Activated naive CD4-positive, alpha-beta T cell treated with anti-CD3 and anti-CD28 coated beads for 36 hours (primary cell): ENCODE measurements at places on chromosomes 4 and X. TPM values are rescaled to one million over a fixed set of nuclear protein-coding genes. Genes with fewer than 3 reads are reported as not detected.

DNA sequence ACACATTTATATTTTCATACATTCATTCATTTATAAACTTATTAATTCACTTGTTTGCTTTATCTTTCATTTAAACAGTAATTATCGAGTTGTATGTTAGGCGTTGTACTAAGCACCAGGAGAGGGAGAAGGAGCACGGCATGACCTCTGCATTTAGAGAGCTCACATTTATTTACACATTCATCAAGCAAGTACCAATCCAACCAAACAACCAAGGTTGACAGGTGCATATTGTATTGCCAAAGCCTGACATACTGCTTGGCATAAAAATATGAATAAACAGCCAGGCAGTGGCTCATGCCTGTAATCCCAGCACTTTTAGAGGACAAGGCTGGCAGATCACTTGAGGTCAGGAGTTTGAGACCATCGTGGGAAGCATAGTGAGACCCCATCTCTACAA is 37.0 kb upstream of the CLNK start:
- no peak for DNase-seq

GRCh38 chrX:120336899-120337298 is 25.0 kb upstream of the ATP1B4 start:
- no peak for DNase-seq

GRCh38 chr4:100707786-100708185 is 190.0 kb upstream of the EMCN start:
- no peak for DNase-seq

GRCh38 chrX:51795136-51795535 is 51.9 kb downstream of the GSPT2 start:
- DNase-seq: no peak

DNA sequence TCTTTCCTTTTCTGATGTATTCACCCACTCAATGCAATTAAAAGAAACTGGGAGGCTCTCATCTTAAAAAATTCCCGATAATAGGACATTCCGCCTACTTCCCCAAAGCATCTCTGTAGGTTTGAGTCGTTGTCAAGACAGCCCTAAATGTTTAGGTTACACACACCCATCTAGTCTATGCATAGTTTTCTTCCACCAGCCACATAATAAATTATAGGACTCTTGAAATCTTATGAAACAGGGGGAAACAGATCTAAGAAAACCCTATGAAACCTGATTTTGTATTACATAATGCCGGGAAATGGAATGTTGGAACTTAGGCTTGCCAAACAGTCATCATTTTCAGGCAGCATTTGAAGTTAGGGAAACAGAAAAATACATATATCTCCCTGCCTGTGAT is 150.0 kb downstream of the PRKX start:
- DNase-seq: no peak

- no peak for DNase-seq
Observed at GRCh38 chr4:87108142-87108546, 112.3 kb downstream of the KLHL8 start.

DNA sequence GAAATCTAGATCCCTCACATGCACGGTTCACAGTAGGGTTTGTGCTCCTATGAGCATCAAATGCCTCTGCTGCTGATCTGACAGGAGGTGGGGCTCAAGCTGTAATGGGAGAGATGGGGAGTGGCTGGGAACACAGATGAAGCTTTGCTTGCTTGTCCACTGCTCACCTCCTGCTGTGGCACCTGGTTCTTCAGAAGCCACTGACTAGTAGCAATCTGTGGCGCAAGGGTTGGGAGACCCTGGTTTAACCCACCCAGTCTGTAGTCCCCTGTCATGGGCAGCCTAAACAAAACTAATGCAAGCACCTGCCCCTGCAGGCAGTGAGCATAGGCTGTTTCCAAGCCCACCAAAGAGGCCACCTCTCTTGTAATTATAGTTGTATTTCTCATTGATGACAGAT is 116.6 kb downstream of the SHOX start:
- DNase-seq: no peak

DNA sequence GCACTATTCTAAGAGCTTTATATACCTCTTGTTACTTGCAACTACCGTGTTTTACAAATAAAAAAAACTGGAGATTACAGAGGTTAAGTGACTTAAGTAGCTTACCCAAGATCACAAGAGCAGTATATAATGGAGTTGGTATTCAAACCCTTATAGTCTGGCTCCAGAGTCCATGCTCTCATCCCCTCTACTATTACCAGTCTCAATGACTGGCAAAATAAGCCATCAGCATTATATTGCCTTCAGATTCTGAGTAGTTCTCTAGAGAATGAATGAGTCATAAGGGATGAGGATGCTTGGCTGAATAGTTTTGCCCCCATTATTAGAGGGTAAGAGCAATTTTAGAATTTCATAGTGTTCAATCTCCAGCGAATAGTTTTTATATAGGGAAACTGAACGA is 170.1 kb upstream of the ATOH1 start:
- no peak for DNase-seq

DNA sequence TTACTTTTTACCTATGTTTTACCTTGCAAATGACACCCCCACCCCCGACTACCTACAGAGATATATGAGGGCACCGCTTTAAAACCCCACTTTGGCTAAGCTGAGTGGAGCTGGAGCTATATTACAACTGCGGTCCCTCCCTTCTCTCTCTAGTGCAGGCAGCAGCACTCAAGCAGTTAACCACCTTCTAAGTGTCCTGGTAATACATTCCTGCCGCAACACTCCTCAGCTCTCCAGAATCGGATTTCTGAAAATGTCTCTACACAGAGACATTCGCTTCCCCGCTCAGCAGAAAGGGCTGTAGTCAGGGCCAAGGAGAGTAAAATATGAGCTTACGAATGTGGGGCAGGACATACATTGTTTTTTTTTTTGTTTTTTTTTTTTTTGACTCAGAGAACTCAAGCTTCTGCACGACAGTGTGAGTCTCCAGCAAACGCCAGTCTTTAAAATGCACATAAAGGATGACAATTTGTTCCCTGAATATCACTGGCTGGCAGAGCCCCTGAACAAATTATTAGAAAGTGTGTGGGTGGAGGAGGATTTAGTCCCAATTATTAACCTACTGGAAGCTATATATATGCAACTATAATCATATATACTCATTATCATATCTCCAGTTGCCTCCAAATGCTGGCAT is 287.0 kb upstream of the TET2 start:
- no peak for DNase-seq

DNA sequence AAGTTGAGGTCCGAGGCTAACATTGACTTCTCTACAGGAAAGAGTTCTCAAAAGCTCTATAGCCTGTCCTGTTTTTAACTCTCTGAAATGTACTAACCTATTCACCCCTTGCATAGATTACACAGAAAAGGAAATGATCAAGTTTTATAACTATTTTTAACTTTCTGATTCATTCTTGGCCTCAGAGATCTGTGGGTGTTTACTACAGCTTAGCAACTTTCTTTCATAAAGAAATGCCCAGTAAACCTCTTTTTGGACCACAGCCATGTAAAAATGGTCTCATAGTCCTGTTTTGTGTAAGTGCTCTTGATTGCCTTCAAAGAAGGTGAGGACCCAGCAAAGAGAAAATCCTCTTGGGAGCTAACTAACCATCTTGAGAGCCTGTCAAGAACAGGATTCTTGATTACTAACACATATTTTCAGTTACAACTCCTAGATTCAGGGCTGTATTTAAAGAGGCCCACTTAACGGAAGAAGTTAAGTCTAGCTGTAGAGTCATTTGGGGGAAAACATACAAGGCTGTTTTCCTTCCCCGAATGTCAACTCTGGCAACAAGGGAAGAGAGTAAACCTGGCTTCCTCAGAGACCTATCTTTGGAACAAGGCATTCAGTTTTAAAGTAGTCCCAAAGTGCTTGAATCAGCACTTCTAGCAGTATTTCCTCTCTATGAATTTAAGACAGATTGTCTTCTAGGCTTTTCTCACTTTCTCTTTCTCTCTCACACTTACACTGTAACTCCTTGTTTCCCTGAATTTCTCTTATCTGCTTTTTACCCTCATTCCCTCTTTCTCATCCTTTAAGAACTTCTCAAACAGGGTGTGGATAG is 78.2 kb downstream of the IL21 start:
- no peak for DNase-seq

- no peak for DNase-seq
Observed at GRCh38 chr4:166822386-166822785, 411.9 kb downstream of the SPOCK3 start.

DNA sequence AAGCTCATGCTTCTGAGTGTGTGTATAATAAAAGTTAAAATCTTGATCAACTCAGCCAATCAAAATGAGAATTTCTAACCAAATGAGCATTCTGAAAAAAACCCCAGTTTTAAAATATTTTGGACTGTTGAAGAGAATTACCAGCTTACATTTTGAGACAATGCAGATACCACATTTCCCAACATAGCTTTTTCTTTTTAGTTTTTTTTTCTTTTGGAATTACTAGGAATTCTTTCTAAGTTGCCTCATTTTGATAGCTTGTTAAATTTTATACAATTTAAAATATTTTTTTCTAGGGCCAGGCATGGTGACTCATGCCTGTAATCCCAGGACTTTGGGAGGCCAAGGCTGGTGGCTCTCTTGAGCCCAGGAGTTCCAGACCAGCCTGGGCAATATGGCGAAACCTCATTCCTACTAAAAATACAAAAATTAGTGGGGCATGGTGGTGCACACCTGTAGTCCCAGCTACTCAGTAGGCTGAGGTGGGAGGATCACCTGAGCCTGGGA is 2.2 kb downstream of the RP2 start:
- DNase-seq: no peak

DNA sequence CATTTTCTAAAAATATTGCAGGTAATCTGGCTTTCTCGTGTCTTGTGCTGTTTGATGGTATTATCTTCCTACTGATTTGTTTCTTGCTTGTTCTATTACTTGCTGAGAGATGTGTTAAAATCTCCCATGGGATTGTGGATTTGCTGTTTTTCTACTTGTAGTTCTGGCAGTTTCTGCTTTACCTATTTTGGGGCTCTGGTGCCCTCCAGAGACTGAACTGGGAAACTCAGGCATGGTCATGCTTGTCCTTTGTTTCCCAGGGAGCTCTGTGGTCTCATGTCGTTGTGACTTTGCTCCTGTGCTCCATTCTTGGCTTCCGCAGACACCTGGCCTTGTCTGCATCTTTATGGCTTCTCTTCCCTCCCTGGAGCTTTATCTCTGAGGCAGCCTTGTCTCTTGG is 39.5 kb downstream of the NSD2 start:
- peak; percentile 52 for DNase-seq

GRCh38 chr4:25755911-25756310 is 100.3 kb downstream of the SLC34A2 start:
- no peak for DNase-seq

GRCh38 chr4:168859888-168860694 is 150.0 kb downstream of the CBR4 start:
- DNase-seq: no peak

DNA sequence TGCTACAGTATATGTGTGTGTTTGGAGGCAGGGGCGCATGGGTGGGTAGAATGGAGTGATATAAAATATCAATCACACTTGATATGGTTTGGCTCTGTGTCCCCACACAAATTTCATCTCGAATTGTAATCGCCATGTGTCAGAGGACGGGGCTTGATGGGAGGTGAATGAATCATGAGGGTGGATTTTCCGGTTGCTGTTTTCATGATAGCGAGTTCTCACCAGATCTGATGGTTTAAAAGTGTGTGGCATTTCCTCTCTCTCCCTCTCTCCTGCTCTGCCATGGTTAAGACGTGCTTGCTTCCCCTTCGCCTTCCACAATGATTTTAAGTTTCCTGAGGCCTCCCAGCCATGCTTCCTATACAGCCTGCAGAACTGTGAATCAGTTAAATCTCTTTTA is 14.8 kb downstream of the SOWAHB start:
- DNase-seq: no peak

DNA sequence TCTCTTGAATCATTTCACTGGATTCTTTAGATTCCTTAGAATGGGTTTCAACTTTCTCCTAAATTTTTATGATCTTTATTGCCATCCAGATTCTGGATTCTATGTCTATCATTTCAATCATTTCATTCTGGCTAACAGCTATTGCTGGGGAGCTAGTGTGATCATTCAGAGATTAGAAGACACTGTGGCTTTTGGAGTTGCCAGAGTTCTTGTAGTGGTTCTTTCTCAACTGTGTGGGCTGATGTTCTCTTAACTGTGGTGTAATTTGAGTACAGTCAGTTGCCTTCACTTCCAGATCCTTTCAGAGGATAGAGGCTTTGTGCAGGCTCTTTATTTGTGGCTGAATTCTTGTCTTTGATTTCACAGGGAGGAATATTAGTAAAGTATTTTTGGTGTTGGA is 12.1 kb upstream of the CSN2 start:
- DNase-seq: no peak

DNA sequence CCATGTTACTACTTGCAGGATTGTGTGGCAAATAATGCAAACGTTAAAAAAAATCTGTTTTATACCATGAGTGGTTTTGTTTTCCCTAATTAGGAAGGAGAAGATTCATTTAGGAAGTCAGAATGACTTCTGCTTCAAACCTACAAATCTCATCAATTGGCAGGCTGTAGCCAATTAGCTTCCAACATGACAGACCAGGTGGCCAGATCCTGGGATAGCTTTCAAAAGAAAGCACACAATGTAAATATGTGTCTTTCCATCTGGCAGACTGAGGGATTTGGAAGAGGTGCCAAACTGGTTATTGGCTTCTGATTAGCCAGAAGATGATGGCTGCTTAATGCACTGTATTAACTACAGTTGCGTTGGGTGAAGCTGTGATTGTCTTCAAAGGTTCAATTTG is 432.8 kb downstream of the ANKRD50 start:
- no peak for DNase-seq

GRCh38 chrX:138858438-138858837 is 146.9 kb upstream of the FGF13 start:
- no peak for DNase-seq

DBET gene
- total RNA-seq: 0.05 TPM

GAGE12F gene
- not detected for total RNA-seq

ODAM gene
- not detected for total RNA-seq

BMPR1B gene
- total RNA-seq: 0.10 TPM

DCHS2 gene
- total RNA-seq: not detected

ADGRG4 gene
- total RNA-seq: not detected

USP17L18 gene
- not detected for total RNA-seq

CXCL8 gene
- total RNA-seq: not detected

TMEM156 gene
- total RNA-seq: 10.2 TPM

CTAG2 gene
- total RNA-seq: not detected

METTL14 gene
- total RNA-seq: 35.9 TPM

CLRN2 gene
- not detected for total RNA-seq

NFKB1 gene
- 121 TPM for total RNA-seq

FRG2 gene
- total RNA-seq: not detected

HS6ST2 gene
- 1.3 TPM for total RNA-seq

PDLIM3 gene
- not detected for total RNA-seq

MAP7D2 gene
- 0.83 TPM for total RNA-seq
